Frontal cortex (tissue), 4 donors: ENCODE measurements at places on chromosomes 4 and X.

- DNase-seq = no peak
Observed at GRCh38 chrX:38494239-38494823, 67.0 kb upstream of the TSPAN7 start.

DNA sequence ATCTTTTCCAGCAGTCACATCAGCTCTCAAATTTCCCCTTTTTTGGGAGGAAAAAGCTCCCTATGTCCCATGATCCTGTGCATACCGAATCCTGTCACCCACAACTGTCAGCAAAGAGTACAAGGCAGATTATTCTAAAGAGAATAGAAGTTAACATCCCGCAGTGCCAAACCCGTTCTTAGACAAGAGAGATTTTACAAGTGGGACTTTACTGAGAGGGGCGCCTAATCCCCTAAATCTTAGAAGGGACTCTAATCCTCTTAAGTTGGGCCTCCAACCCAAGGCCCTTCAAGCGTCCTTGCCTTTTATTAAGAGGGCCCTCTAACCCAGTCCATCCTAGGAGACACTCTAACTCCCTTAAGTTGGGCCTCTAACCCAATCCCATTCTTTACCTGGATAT, 193.9 kb downstream of the CPXCR1 start:
- no peak for DNase-seq

DNA sequence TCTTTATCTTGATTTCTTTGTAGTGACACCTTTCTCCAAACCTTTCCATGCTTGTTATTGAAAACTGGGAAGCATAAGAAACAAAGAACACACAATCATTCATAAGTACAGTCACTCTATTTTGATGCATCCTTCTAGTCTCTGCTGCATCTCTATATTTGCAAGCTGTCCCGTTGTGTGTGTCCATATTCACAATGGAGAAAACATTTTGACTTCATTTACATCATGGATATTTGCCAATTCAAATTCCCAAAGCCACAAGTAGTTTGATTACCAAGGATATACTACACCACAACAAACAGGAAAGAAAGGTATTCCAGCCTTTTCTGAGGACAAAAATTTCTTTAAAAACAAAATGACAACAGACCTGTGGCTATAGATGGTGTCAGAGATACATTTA, 673.8 kb downstream of the STIM2 start:
- DNase-seq = no peak

GRCh38 chr4:136763919-136764318, 768.4 kb downstream of the PCDH18 start:
- DNase-seq = no peak

- DNase-seq = no peak
Observed at GRCh38 chr4:81471298-81471587, 464 bp downstream of the RASGEF1B start.

GRCh38 chrX:13283950-13284546, 35.8 kb downstream of the ATXN3L start:
- DNase-seq = no peak

DNA sequence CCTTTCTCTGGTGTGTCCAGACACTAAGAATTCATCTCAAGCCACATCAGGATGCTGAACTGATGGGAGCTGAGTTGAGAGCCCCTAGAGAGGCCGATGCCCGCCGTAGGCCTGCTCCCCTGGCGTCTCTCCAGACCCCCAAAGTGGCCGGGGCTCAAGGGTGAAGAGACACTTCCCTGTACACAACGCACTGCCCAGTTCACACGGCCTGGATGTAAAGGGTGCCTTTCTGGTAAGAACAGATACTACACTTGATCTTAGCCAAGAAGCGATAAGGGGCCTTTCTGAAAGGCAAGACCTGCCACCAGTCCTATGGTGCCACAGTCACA, 5.1 kb upstream of the TREX2 start:
- DNase-seq = no peak

- no peak for DNase-seq
Observed at GRCh38 chr4:22071749-22072148, 123.2 kb upstream of the KCNIP4 start.

- DNase-seq = no peak
Observed at GRCh38 chr4:118974758-118975157, 86.1 kb downstream of the SYNPO2 start.

DNA sequence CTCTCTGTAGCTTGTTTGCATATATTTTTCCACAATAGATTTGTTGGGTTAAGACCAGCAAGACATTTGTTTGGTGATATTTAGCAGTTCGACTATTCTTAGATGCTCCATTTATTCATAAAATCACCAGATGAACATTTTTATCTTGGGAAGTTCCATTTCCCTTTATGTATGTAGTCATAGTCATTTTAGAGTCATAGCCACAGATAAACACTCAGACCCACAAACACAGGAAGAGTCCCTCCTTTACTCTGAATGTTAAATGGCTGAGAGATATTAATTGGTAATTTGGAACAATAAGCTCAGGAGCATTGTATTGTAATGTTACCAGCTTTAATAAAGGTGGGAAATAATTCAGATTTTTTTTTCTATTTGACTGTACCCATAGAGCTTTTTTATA, 1608.7 kb downstream of the STIM2 start:
- no peak for DNase-seq

DNA sequence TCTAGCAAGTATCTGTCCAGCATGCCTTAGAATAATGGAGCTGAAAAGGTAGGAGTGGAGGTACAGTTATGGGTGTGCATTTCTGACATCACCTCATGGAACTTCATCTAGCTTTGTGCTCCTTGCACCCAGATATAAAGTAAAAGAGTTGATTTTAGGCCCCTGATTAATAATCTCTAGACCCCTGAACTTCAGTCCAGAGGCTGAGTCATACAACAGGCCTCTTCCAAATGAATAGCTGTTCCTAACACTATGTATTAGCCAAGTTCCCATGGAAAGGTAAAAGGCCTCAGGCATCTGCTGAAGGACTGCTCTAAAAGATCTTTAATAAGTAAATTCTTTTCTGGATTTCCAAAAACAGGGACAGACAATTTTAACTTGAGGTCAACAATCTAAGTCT, 16.2 kb downstream of the TBC1D9 start:
- DNase-seq = no peak

DNA sequence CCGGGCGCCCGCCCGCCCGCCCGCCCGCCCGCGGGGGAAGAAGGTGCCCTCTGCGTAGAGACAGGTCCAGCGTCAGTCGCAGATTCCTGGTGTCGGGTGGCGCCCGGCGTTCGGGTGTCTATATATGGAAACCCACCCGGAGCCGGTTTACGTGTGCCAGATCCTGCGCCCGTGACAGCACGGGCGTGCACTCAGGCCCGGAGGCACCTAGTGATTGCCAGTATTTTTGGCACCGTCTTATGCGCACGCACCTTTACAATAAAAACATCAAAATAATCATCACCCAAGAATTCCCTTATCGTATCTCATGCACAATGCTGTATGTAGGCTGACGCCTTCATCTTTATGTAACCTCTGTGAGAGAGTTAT, 519 bp downstream of the SLC25A4 start:
- no peak for DNase-seq
